Stimulated activated effector memory CD8-positive, alpha-beta T cell treated with anti-CD3 and anti-CD28 coated beads, Interleukin-12 subunit alpha, Interleukin-12 subunit beta, amount 100 ng/mL, for 72 hours (primary cell): ENCODE measurements at places on chromosomes 3 and 15.

GRCh38 chr3:64667887-64668581 lies 19.8 kb downstream of the ADAMTS9 start:
- no peak for DNase-seq

- DNase-seq, result no peak
Observed at GRCh38 chr3:127658234-127658633, 14.5 kb upstream of the ABTB1 start.

DNA sequence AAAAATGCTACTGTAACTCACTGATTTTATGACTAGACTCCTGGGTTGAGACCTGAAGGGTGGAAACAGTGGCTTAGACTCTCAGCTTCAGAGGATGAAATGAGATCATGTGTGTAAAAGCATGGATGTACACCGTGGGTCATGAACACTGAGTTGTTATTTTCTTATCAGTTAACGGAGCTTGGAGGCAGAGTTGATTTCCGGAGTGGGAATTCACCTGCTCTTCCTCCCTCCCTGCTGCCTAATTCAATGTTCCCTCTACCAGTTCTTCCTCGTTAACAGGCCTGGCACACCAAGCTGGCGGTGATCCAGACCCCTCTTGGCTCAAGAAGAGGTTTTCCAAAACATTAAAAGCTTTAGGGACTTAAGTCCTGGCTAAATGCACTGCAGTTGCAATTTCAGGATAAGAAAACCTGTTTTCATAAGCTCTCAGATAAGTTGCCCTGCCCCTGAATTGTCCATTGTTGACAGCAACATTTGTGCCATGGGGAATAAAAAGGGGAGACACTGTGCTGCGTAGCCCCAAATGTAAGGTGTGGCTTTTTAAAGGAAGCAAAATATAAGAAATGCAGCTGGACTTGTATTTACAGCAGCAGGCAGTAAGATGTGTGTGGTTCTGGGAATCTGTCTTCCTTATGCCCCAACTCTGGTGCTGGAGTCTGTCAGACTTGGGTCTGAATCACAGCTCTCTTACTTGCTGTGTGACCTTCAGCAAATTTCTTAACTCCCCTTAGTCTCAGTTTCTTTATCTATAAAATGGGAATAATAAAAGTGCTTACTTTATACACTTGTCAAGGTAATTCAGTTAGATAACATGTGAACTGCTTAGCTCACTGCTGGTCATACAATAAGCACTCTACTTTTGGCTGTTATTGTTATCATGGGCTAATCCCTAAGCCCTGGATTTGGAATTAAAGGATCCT lies 9.9 kb downstream of the PDIA5 start:
- no peak for DNase-seq

DNA sequence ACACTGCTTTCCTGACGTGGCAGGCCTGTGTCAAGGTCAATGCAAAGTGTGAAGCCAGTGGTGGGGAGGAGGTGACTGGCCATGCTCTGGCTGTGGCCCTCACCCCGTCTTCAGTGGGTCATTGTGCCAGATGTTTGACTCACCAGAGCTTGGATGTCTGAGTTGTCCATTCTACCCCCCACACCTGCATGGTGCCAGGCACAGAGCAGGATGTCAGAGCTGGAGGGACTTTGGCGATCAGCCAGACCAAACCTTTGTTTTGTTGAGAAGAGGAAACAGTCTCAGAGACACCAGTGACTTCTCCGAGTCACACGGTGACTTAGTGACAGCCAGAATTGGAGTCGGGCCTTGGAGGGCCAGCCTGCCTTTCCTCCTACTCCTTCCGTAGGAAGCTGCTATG lies 49.5 kb downstream of the SMAD6 start:
- no peak for DNase-seq

DNA sequence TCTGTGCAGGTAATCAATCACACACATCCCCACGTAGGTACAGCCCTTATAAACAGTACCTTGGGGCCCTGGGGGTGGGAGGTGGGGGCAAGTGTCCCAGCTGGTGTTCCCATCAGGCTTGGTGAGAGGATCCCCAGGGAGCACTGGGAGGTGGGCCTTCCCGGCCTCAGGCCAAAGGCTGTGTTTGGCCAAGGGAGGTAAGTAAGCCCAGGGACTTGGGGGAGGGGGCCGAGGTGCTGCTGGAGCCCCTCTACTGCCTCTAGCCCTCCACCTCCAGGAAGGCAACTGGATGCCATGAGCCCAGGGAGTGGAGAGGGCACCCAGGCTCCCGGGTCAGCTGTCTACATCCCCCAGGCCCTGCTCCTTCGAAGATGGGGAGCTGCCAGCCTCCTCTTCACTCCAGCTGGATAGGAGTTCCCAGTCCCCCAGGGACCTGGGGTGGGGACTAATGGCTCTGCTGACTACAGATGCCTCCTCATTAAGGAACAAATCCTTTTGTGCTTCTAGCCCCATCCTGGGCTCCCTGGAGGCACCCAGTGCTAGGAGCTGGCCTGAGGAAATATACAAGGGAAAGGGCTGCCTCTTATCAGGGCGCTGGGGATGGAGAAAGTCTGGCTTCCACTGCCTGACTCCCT lies 33.1 kb downstream of the RNU5B-1 start:
- DNase-seq, result no peak

DNA sequence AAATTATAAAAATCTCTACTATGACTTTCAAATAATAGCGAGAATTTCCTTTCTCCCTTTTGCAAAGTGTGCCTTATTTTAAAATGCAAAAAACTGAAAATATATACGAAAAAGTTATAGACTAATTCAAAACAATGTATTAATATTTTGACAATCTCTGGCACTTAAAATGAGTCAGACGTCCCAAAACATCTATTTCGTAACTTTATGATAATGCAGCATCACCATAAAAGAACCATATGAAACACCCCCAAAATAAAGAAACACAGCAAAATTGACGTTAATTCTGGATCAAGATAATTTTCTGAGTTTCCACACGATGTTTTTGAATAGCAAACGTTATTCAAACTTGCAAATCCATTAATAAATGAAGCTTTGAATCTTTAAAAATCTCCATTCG lies 1.0 kb downstream of the COPS2 start:
- DNase-seq, result no peak

GRCh38 chr3:22908989-22909507 lies 294.1 kb upstream of the UBE2E2 start:
- no peak for DNase-seq

DNA sequence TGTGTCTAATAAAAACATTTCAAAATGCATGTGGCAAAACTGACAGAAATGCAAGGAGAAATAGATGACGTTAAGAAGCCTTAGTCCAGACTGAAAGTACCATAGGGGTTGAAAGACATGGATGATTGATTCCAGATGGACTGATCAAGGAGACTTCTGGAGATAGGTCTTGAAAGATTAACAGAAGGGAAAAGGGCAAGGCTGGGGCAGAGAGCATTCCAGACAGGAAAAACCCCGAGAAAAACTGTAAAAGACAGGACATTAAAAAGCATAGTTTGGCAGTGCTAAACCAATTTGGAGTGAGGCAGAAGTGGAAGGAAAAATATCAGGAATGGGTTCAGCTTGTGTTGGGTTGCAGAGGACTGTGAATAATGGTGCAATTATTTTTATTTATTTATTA lies 375.2 kb upstream of the SGO1 start:
- no peak for DNase-seq

DNA sequence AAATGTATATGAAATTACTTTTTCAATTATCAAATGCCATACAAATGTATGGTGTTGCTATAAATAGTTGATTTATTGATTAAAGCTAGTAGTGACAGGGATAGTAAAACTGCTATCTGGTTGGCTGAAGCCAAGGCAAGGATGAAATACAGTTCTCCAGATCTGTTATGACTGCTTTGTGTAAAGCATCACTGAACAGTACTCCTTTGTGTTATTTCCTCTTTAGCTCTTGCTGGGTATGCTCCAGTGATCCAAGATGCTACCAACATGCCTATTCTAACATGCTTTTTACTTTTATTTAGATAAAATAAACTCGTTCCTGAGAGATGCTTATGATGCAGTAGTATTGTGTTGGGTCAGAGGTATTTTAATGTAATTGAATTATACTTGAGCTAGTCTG lies 12.4 kb upstream of the UBR1 start:
- DNase-seq, result no peak

DNA sequence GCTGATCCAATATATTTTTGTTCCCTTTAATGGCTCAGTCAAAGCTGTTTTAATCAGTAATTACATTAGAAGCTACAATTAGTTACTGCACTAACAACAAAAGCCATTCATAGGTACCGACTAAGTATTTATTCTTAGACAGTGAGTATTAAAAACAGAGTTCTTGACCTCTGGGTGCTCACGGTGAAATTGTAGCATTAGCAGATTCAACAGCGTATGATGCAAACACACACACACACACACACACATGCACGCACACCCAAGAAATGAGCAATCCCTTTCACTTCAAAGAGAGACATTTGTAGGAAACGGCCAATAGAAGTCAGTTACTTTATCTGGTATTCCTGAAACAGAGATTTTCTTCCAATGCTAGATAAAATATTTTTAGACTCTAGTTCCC lies 27.0 kb upstream of the MITF start:
- no peak for DNase-seq

GRCh38 chr3:112855883-112856282 lies 9.2 kb upstream of the CD200R1L start:
- no peak for DNase-seq

DNA sequence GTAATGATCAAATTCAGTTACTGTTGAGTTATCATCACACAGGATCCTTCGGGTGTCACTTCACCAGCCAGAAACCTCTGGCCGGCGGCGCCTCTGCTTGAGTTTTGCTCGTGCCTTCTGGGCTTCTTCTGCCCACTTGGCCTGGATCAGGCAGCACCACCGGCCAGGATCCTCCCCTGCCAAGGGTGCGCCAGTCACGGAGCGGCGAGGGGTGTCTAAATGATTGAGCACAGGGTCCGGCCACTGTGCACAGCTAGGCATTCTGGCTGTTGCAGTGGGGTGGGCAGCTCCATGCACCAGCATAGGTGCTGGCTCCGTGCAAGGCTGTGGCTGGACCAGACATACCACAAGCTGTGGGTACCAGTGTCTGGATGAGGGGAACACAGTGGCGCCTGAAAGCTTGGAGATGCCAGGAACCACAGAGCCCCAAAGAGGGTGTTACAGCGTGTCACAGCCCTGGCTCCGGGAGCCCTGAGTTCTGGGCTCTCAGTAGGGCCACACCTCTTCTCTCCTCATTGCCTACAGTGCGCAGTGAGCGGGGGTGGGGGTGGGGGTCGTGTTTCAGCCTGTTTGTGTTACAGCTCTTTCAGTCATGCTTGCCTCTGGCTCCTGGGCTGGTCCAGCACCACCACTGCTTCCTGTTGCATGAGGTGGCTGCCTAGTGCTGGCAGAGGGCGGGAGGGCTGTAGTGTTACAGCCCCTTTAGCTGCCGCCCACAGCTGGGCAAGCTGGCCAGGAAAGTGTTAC lies 169.4 kb downstream of the FNDC3B start:
- DNase-seq, result no peak

GRCh38 chr3:140571836-140572235 lies 106.0 kb upstream of the TRIM42 start:
- DNase-seq, result no peak
